ENCODE measurements at places on chromosomes 5 and 9.
A peak's percentile ranks its signal among the peaks of the same experiment; 100 is the strongest.

- DNase-seq = no peak
Measured at GRCh38 chr9:102355982-102356381, 617.5 kb upstream of the GRIN3A start.

GRCh38 chr9:136671646-136672430 is 9.1 kb downstream of the EGFL7 start:
- DNase-seq = no peak

GRCh38 chr5:137609127-137609526 is 110.0 kb upstream of the SPOCK1 start:
- peak; percentile 10 for DNase-seq

- DNase-seq = no peak
Measured at GRCh38 chr5:180371949-180372348, 18.8 kb upstream of the GFPT2 start.

DNA sequence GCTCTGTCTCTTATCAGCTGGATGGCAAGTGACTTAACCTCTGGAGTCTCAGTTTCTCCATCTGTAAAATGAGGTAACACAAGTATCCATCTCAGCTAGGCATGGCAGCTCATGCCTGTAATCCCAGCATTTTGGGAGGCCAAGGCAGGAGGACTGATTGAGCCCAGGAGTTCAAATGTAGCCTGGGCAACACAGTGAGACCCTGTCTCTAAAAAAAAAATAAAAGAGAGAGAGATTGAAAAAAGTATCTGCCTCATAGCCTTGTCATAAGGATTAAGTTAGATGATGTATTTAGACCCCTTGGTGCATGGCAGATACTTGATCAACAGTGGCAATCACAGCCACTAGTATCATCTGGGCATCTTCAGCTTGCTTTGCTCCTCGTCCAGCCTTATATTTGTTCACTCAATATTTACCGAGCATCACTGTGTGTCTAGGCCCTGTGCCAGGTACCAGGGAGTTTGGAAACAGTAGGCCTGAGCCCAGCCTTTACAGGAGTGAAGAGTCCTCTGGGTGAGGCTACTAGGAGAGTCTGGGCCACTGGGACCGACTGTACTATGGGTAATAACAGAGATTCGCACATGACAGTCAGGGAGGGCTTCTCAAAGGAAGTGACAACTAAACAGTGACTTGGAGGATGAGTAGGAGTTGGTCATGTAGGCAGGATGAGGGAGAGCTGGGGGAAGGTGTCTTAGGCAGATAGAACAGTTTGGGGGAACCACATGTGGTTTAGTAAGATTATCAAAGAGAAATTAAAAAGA is 34.2 kb downstream of the CORO2A start:
- no peak for DNase-seq

DNA sequence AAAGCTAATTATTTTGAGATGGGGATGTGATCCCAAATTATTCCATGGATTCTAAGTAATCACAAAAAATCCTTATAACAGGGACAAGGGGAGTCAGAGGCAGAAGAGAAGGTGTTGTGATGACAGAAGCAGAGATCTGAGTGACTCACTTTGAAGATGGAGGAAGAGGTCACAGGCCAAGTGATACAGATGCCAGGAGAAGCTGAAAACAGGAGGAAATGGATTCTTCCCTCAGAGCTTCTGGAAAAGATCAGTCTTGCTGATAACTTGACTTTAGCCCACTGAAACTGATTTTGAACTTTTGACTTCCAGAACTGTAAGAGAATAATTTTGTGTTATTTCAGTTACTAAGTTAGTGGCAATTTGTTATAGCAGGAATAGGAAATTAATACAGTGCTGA is 105.3 kb downstream of the GCNT1 start:
- peak; percentile 55 for DNase-seq

DNA sequence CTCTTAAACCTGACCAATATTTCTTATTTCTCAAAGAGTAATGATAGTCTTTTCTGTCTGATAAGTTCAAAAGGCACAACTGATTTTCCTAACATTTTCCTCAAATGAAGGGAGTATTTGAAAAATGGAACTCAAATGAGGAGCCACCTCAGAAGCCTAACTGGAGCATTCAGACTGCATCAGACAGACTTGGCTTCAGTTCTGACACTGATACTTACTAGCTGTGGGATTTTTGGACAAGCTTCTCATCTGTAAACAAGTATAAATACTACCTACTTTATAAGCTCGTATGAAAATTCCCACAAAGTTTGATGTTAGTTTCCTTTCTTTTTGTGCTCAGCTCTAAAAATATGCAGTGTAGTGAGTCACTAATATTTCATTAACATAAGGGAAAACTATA is 107.7 kb upstream of the CCDC152 start:
- no peak for DNase-seq

DNA sequence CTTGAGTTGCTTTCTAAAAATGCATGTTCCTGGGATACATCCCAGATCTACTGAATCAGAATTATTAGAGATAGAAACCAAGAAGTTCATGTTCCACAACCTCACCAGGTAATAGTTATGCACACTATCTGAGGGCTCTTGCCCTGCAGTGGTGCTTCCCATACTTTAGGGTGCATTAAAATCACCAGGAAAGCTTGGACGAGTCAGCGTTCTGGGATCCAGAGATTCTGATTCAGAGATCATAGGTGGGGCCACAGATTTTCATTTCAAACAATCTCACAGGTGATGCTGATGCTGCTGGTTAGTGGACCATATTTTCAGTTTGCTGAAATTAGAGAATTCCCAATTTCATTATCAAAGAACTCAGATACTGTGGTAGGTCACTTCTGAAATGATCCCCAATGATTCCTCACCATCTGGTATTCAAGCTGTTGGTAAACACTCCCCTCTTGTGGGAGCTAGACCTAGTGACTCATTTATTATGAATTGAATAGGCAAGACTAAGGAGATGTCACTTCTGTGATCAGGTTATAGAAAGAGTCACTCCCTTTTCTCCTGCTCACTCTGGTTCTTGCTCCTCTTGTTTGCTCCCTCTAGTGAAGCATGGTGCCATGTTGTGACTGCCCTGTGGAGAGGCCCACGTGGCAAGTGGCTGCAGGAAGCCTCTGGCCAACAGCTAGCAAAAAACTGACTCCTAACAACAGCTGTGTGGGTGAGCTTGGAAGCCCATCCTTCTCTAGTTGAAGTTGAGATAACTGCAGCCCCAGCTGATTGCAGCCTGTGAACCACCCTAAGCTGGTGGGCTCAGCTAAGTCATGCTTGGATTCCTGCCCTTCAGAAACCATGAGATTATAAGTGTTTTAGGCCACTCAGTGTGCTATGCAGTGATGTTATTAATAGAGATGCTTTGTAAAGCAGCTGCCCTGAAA is 59.8 kb downstream of the SH3TC2 start:
- peak; percentile 69 for DNase-seq

GRCh38 chr5:151432210-151432609 is 15.2 kb upstream of the SLC36A1 start:
- DNase-seq = no peak

- no peak for DNase-seq
Measured at GRCh38 chr5:163727028-163727427, 221.6 kb downstream of the MAT2B start.

GRCh38 chr5:143671021-143671420 is 140.9 kb upstream of the HMHB1 start:
- DNase-seq = no peak

DNA sequence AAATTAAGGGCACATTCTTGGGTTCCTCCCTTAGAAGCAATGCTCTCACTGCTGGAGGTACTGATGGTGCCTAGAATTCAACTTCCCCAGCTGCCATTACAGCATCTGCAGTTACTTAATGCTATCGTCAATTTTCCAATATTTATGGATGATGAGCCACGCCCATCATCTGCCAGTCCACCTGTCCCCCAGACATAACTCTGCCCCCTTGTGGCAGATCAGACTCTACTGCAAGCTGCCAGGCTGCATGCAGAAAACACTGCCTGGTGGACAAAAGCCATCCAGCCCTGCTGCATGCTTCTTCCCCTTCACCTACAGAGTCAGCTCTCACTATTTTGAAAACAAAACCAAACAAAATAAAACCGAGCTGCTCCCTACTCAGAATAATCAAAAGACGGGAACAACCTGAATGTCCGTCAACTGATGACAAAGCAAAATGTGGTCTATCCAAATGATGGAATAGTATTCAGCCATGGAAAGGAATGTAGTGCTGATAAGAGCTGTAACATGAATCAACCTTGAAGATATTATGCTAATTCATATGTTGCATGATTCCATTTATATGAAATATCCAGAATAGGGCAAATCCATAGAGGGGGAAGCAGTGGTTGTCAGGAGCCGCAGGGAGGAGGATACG is 66.4 kb downstream of the RETREG1 start:
- peak; percentile 69 for DNase-seq

DNA sequence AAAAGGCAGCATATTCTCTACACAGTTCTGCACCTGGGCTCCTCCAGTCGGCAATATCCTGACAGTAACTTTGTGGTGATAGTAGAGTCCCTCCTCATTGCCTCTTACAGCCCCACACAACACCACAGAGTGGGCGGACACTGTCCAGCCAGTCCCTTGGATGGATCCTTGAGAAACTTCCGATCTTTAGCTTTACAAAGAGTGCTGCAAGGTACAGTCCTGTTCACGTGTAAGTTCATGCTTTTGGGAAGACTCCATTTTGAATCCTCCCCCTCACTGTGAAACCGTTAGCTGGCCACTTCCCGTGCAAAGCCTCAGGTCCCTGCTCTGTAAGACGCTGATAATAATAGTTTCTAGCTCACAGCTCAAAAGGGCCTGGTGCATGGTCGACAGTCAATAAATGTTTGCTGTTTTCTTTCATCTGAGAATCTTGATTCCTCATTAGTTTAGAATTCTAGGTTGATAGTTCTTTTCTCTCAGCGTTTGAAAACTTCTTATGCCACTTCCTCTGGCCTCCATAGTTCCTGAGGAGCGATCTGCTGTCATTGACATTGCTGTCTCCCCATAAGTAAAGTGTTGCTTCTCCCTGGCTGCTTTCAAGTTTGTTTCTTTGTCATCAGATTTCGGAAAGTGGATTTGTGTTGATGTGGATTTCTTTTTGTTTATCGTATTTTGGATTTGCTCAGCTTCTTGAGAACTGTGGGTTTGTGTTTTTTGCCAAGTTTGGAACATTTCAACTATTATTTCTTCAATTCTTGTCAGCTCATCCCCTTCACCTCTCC is 82.9 kb downstream of the COL23A1 start:
- DNase-seq = no peak

GRCh38 chr5:113172231-113172826 is 195.7 kb downstream of the DCP2 start:
- no peak for DNase-seq

DNA sequence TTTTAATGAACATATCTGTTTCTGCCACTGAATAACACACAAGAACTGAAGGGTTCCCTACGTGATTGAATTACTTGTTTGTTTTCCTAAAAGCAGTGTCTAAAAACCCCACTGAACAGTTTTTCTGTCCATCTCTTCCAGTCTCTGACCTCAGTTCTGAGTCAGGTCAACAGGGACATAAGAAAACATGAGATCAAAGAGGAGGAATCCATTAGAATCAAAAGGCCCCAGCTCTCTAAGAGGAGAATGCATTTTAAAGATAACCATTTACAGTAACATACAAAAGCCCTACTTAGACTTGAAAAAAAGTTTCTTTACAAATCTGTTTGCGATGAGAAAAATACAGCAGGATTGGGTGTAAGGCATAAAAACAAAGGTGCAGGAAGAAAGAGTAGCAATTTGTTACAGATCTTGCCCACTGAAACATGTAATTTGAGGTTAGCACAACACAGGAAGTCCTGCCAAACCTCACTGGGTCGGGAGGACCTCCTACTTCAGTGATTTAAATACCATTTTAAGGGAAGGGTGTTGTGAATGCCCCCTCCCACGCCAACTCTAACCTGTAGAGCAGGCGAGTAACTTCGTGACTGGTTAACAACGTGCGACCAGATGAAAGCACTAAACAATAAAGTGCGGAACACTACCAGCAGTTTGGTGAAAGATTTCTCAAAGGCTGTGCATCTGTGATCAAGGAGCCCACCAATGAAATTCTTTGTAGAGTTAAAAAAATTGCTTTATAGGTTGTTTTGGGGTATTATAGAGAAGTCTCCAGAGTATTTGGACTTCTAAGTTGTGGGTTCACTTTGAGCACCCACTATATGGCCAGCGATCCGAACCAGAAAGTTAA is 1.3 kb downstream of the QSOX2 start:
- DNase-seq = no peak
